ENCODE measurements at places on chromosomes 2 and 18.

DNA sequence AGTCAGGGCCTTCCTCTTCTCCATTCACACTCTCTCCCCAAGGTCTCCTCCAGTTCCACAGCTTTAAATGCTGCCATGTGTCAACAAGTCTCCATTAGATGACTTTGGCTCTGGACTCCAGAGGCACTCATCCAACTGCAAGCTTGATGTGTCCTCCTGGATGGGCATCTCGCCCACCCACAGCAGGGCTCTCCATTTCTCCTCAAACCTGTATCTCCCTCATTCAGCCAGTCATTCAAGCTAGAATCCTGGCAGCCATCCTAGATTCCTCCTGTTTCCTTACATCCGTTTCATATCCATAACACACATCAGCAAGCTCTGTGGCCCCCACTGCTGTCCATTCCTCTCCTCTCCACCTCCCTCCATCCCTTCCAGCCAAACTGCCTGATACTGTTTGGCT, 88.4 kb upstream of the AFF3 start:
- DNase-seq = no peak

- no peak for DNase-seq
These were observed 76.4 kb downstream of the LTBP1 start for GRCh38 chr2:33022989-33023727.

DNA sequence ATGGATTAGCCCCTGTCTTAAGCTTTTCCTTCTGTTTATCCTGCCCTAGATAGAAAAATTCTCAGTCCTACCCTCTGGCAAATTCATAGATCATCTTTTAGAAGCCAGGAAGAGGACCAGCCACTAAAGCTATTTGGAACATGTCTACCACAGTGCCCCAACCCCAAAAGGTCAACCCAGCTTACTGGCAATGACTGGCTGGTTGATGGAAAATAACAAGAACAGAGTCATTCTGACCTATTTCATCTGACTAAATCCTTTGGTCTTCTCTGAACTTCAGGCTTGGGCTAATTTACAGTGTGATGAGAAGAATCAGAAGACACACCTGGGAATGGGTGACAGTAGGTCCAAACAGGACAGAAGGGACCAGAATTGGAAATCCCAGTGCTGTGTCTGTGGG, 227.3 kb upstream of the CCDC68 start:
- no peak for DNase-seq

GRCh38 chr18:3604498-3605408, 154.8 kb downstream of the TGIF1 start:
- DNase-seq = peak; percentile 60

GRCh38 chr2:97693476-97693875, 19.9 kb upstream of the ZAP70 start:
- no peak for DNase-seq

DNA sequence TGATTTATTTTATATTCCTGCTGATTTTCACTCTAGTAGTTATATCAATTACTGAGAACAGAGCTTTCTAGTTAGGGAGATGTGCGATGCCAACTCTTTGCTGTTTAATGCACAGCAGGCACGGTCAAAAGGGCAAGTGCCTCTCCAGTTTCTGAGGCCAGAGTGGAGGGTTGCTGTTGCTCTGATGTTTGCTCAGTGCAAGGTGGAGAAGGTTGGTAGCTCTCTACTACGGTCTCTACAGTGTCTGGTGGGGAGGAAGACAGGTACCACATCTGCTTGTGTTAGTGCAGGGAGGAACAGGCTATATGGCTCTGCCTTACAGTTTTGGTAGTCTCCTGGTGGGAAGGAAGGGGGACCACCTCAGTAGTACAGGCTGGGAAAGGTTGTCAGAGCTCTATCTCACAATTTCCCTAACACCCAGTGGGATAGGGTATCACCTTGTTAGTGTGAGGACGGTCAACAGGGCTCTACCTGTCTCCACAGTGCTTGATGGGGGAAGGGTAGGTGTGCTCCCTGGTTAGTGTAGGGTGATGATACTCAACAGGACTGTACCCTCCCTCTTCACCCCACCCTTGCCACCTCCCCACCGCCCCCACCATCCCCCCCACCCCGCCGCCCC, 85.9 kb downstream of the FANCL start:
- no peak for DNase-seq

- DNase-seq = no peak
These were observed 107.8 kb downstream of the METTL8 start for GRCh38 chr2:171325886-171326585.

GRCh38 chr2:44169155-44169898, 652 bp downstream of the PPM1B start:
- peak; percentile 69 for DNase-seq

GRCh38 chr2:214130114-214130513, 280.7 kb upstream of the VWC2L start:
- DNase-seq = no peak

DNA sequence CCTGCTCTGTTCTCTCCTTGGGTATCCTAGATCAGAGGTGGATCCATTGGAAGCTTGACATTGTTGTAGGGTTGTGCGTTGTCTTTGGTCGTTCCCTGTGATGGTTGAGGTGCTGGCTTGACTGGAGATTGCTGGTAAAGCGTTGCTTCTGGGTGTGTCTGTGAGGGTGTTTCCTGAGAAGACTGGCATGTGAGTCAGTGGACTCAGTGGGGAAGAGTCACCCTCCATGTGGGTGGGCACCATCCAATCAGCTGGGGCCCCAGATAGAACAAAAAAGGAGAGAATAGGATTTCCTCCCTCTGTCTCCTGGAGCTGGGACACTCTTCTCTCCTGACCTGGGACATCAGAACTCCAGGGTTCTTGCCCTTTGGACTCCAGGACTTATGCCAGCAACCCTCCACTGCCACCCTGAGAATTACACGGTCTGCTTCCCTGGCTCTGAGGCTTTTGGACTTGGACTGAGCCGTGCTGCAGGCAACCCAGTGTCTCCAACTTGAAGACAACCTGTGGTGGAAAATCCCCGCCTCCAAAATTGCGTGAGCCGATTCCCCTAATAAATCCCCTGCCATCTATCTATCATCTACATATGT, 14.8 kb upstream of the REEP1 start:
- no peak for DNase-seq

DNA sequence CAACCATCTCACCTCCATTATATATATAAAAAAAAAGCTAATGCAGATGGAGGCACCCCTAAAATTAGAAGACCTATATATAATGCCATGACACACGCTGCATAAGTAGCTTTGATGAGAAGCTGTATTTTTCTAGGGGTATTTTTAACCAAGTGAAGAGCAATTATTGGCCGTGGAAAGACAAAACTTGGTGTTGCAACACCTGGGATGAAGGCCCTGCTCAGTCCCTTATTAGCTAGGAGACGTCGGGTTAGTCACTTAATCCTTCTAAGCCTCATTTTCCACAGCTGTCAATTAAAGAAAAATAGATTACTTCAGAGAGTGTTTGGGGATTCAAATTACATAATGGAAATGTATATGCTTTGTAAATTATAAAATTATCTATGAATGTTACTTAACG, 63.0 kb downstream of the WDR75 start:
- no peak for DNase-seq

DNA sequence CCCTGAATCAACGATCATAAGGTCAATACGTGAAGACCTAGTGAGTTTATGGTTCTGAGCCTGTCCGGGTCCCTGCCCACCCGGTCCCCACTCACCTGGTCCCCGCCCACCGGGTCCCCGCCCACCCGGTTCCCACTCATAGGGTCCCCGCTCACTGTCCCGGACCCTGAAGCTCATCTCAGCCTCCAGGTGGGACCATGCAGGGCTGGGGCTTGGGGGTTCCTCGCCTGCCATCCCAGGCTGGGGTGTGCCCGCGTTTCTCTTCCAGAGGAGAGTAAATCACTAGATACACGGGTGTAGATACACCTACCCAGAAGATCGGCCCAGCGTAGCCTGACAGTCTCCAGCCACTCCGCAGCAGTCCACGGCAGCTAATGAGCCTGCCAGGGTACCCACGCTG, 131.5 kb downstream of the MBP start:
- DNase-seq = no peak

GRCh38 chr18:48803951-48804855, 146.6 kb downstream of the SMAD7 start:
- no peak for DNase-seq

DNA sequence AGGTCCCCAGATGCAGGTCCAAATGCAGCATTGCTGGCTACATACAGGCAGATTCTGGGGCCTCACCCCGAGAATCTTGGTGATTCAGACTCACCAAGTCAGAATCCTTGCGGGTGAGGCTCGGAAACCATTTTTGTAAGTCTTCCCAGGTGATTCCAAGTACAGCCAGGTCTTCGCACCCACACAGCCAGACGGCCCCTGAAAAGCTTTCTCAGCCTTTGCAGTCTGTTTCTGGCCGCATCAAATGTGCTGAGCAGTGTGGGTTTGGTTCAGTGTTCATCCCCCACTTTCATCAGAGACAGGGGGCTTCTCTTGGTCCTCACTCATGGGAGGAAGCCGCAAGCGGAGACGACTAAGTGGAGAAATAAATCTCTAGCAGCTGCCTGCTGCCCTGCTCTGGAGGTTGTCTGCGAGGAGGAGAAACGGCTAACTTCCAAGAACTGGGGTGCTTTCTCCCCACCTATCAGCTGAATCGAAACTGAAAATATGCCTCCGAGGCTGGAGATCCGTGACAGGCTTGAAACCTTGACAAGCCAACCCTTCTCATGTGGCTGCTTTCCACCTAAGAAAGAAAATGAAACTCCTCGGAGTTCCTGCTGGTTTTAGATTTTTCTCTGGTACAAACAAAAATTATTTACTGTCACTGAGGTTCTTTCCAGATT, 8.9 kb upstream of the TMEM185B start:
- no peak for DNase-seq

DNA sequence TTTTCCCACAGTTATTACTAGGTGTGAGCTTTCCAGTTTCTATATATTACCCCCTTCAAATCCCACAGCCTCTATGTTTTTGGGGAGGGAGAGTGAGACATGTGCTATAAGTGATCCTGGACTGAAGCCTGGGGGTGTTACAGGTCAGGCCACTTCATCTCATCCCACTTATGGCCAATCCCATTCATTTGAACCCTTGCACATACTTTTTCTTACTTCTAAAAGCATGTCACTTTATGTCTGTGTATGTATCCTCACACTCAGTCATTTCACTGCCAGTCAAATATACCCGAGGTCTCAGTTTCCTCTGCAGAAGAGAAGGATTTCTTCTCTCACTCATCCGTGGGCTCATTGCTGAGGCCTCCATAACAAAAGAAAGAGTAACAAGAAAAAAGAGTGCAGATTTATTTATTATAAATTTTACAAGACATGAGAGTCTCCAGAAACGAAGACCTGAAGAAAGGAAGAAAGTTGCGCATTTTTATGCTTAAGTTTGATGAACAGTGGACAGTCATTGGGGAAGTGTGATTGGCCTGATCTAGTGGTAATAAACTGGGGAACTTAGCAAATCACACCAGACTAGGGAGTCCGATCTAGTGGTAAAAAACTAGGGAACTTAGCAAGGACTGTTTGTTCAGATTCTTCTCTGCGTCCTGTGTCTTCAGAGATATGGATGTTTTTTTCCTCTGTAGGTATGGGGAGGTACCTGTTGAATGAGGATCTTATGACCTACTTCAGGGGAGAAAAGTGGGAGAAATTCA, 52.1 kb downstream of the ICOS start:
- DNase-seq = no peak

GRCh38 chr18:58257461-58257860, 213.4 kb downstream of the NEDD4L start:
- DNase-seq = no peak

DNA sequence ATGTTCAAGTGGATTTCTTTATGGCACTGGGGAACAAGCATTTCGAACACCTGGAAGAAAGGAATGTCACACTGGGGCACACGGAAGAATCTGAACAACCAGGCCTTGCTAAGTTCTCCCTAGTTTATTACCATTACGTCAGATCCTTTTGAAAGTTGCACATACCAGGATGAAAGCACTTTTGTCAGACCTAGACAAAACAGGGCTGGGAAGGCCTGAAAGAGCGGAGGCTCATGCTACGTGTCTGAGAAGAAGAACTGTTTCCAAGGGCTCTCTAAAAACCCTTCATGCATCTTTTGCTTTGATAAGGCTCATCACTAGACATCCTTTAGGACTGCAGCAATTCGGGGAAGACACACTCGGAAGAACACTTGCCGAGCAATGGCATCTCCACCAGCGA, 15.4 kb upstream of the SLC25A52 start:
- DNase-seq = no peak

- DNase-seq = no peak
These were observed 18.2 kb downstream of the RPL37A start for GRCh38 chr2:216516730-216517350.

DNA sequence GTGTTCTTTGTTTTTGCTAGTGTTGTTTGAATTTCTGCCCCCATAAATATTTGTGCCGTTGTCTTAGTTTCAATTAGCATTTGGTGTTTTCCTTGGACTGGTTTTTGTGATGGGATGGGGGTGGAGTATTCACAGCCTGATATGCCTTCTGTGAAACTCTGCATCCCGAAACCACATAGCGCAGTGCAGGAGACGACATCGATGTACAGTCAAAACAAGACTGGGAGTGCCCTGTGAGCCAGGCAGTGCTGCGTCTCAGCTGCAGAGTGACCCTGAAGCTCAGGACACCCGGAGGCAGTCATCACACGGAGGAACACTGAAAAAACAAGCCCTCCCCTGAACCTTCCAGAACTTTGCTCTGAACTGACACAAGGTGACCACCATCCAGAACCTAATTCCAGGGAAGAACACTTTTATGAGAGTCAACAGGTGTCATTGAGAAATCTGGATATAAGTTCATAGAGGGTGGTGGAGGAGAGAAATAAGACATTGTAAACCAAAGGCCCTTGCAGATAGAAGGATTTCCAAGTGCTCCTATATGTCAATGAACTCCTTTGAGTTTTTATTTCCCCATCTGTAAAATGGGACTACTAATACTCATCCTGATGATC, 61.2 kb upstream of the CABLES1 start:
- no peak for DNase-seq

- DNase-seq = no peak
These were observed 124.2 kb downstream of the LPIN1 start for GRCh38 chr2:11870584-11870983.

DNA sequence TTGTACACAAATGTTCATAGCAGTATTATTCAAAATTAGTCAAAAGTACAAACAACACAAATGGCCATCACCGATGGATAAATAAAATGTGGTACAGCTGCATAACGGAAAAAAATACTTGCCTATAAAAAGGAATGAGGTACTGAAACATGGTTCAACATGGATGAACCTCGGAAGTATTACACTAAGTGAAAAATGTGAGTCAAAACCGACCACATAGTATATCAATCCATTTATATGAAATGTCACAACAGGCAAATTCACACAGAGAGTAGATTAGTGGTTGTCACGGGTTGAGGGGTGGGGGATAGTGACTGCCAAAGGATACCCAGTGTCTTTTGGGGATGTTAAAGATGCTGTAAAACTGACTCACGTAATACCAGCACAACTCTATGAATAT, 3.5 kb downstream of the SS18 start:
- no peak for DNase-seq

- DNase-seq = no peak
These were observed 61.8 kb downstream of the RNF144A start for GRCh38 chr2:6978991-6979390.

Measured in ELF-1 (cell line).